Ascending aorta (tissue), 2 donors: ENCODE measurements at places on chromosomes 12 and 14. TPM values are rescaled to one million over a fixed set of nuclear protein-coding genes. Genes with fewer than 3 reads are reported as not detected.

Gene ADCY6
- total RNA-seq = 65.0 TPM

Gene RABGGTA
- 54.9 TPM for total RNA-seq

- peak; percentile 48 for DNase-seq
These were observed 374.1 kb downstream of the ADGRD1 start for GRCh38 chr12:131327521-131328488.

DNA sequence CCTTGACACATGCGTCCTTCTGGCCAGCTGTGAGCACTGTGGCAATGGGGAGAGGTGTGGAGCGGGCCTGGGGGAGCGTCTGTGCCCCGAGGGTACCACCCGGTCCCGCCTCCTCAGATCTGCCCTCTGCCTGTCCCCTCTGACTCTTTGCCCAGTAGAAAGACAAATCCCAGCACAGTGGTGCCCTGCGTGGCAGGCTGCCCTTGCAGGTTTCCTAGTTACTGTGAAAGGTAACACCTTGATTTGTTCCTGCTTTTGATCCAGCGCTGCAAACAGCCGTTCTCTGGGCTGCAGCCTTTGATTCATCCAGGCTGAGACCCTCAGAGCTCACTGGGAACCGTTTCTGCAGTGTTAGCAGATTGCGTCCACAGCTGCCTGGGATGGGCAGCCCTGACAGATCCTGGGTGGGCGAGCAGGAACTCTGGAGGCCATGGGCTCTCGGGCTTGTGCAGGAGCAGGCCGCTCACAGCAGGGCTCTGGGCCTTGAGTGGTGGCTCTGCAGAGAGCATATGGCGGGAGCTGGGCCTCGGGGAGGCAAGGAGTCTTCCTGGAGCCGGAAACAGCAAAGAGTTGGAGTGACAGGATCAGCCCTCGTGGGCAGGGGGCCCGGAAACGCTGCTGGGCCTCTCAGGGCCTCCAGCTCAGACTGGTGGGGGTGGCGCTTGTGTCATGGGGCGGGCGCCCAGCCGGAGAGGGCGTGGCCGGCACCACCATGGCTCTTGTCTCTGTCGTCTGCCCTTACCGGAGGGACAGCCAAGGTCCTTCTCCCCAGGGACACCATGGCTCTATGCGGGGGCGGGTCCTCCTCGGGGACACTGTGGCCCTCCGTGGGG lies 16.6 kb downstream of the FBRSL1 start:
- DNase-seq = peak; percentile 84

DNA sequence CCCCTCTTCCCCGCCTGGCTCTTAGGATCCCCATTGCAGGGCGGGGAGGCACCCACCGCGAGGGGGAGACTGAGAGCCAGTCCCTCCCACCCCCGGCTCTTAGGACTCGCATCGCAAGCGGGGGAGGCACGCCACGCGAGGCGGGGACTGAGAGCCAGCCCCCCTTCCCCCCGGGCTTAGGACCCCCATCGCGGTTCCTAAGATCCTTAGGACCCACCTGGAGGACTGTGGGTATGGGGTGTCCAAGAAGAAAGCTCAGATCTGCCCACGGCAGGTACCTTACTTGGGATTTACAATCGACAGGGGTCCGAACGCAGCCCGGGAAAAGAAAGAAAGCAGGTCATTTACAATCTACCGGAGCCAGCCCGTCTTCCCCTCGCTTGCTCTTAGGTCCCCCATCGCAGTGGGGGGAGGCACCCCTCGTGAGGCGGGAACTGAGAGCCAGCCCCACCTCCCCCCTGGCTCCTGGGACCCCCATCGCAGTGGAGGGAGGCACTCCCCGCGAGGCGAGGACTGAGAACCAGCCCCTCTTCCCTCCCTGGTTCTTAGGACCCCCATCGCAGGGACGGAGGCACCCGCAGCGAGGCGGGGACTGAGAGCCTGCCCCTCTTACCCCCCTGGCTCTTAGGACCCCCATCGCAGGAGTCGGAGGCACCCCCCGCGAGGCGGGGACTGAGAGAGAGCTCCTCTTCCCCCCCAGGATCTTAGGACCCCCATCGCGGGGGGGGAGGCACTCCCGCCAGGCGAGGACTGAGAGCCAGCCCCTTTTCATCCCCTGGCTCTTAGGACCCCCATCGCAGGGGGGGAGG lies 43.7 kb downstream of the DDX11 start:
- no peak for DNase-seq

DNA sequence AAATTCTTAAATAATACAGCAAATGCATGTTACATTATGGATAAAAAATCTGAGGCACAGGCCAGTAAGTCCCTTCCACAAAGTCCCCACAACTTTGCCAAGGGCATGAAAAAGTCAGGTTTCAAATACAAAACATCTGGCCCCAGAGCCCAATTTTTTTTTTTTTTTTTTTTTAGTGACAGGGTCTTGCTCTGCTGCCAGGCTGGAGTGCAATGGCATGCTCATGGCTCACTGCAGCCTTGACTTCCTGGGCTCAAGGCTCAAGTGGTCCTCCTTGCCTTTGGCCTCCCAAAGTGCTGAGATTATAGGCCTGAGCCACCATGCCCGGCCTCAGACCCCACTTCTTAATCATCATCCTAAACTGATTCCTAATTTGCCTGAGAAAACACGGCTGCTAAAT lies 3.1 kb upstream of the TTC8 start:
- no peak for DNase-seq

DNA sequence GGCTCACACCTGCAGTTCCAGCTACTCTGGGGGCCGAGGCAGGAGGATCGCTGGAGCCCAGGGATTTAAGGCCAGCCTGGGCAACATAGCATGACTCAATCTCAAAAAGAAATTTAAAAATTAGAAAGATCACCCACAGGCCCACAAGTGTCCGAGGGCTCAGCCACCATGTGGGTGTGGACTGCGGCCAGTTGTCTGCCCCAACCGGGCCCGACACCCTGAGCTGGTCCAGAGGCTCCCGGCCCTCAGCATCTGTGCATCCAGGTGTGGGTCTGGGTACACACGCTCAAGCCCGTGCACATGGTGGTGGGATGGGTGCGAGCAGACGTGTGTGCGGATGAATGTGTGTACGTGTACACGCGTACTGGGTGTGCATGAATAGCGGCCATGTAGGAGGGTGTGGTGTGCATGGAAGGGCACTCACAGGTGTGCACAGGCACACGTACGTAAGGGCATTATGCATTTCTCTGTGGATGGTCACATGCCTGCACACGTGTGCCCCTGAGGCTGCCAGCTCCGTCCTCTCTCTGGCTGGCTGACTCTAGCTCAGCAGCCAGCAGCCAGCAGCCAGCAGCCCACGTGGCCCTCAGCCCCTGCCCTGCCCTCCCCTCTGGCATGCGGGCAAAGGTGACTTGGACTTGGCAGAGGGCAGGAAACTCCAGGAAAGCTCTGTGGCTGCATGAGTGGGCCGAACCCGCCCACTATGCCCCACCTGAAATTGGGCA lies 23.3 kb upstream of the NUDT14 start:
- no peak for DNase-seq

DNA sequence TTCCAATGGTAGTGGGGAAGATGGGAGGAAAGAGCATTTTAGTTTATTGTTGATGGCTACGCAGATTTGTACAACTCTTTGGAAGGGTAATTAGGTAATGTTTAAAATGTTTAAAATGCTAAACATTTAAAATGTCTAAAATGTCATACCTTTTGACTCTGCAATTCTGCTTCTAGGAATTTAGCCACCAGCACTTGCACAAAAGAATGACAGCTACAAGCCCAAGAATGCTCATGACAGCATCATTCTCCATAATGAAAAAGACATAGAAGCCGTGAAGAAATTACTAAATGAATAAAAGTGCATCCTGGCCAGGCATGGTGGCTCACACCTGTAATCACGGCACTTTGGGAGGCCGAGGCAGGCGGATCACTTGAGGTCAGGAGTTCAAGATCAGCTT lies 19.9 kb upstream of the DYNC1H1 start:
- DNase-seq = no peak
